Stimulated activated CD8-positive, alpha-beta memory T cell treated with anti-CD3 and anti-CD28 coated beads, Interleukin-7, amount 100 ng/mL, for 1 hour (primary cell): ENCODE measurements at places on chromosomes 11 and 22.

DNA sequence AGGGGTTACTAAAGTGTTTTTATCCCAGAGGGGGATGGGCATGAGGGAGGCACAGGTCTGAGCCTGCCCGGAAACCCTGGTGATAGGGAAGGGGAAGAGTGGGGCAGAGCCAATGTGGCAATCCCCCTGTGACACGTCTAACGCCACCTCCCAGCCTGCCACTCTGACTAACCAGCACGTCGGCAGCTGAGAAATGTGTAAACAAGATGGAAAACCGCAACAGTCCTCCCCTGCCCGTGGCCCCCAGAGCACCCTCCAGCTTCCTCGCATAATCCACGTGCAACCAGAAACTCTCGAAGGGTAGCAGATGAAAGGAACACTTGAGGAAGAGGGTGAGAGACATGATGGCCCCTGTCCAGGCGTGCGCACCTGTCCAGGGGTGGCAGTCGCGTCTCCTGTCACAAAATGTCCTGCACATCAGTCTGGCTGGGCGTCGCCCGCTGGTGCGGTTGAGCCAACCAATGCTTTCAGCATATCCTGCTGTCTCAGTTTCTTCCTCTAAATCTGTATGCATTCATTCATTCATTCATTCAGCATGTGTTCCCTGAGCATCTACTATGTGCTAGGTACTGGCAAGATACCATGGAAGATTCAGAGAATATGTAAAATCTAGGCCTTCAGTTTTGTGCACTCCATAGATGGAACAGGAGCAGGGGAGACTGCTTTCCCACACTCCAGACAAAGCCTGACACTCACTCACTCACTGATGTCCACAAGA is 4.5 kb downstream of the TMPRSS4 start:
- no peak for DNase-seq

DNA sequence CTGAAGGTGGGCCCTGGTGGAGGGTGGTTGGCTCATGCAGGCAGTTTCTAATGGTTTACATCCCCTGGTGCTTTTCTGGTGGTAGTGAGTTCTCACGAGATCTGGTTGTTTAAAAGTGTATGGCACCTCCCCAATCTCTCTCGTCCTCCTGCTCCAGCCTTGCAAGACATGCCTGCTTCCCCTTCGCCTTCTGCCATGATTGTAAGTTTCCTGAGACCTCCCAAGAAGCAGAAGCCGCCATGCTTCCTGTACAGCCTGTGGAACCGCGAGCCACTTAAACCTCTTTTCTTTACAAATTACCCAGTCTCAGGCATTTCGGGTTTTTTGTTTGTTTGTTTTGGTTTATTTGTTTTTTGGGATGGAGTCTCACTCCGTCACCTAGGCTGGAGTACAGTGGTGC is 173.2 kb downstream of the MN1 start:
- DNase-seq = no peak

DNA sequence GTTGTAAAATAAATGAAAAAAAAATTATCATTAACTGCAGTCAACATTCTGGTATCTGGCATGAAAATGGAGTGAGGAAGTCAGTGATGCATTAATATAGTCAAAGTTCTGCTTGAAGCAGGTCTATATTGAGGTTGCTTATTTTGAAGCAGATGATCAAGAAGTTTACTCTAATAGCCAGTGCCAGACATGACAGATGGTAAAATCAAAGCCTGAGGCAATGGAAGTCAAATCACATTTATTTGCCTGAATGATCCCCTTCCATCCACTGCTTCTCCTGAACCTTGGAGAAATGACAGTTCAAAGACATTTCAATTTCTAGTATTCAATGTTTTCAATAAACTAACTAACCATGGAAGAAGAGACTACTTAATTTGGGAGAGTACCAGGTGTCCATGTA is 430.0 kb downstream of the FAM181B start:
- DNase-seq = no peak

GRCh38 chr11:93324500-93324899 is 6.0 kb upstream of the DEUP1 start:
- DNase-seq = no peak
